ENCODE measurements at places on chromosomes 11 and 22. TPM values are rescaled to one million over a fixed set of nuclear protein-coding genes. Genes with fewer than 3 reads are reported as not detected.

The OR2D2 gene
- not detected for total RNA-seq

The P2RY6 gene
- 3.6 TPM for total RNA-seq

The HRAS gene
- 45.2 TPM for total RNA-seq

DNA sequence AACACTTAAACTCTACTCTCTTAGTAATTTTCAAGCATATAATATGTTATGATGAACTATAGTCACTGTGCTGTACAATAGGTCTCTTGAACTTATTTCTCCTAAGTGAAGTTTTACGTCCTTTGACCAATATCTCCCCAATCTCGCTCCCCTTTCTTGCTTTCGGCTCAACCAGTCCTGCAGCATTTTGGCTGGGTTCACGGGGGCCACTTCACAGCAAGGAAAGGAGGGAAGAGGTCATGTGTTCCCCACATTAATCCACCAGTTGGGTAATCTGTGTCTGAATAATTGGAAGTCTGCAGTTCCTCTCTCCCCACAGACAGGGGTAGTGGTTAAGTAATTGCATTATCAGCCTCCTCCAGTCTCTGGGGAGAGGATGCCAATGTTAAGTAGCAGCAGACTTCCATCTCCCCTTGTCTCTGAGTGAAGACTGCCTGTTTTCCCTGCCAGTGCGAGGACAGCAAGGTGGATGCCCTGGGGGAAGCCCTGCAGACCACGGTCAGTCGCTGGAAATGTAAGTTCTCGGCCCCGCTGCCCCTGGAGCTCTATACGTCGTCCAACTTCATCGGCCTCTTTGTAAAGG is 59.2 kb upstream of the CRTAM start:
- no peak for DNase-seq

All from sciatic nerve (tissue), 2 donors.